ENCODE measurements at places on chromosomes 7 and 10.

- no peak for DNase-seq
These were observed 1.0 kb upstream of the PSMC2 start for GRCh38 chr7:103346396-103346795.

GRCh38 chr7:130909161-130909836, 175.3 kb upstream of the KLF14 start:
- no peak for DNase-seq

GRCh38 chr7:104961821-104962220, 52.2 kb upstream of the KMT2E start:
- DNase-seq = no peak

- DNase-seq = no peak
These were observed 205.9 kb upstream of the PHF14 start for GRCh38 chr7:10767771-10768170.

- DNase-seq = no peak
These were observed 63.1 kb upstream of the KCNIP2 start for GRCh38 chr10:101906586-101907183.

GRCh38 chr10:10849306-10849705, 168.4 kb upstream of the CELF2 start:
- DNase-seq = no peak

- DNase-seq = no peak
These were observed 66.1 kb upstream of the STK17A start for GRCh38 chr7:43516581-43517342.

DNA sequence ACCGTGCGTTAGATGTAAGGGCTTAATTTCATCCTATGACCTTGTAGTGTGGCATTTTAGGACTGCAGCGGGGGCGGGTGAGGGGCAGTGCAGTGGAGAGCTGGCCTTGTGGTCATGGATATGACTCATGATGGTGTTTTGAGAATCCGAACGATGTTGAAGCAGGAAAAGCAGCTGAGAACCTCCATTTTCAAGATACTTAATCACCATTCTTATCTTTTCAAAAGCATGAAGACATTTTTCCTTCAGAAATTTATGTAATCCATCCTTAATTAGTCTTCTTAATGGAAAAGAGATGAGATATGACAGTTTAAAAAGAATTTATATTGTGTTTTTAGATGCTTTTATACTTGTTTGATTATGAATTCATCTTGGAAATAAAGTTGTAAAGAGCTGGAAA, 9.6 kb downstream of the ATP5F1C start:
- no peak for DNase-seq

DNA sequence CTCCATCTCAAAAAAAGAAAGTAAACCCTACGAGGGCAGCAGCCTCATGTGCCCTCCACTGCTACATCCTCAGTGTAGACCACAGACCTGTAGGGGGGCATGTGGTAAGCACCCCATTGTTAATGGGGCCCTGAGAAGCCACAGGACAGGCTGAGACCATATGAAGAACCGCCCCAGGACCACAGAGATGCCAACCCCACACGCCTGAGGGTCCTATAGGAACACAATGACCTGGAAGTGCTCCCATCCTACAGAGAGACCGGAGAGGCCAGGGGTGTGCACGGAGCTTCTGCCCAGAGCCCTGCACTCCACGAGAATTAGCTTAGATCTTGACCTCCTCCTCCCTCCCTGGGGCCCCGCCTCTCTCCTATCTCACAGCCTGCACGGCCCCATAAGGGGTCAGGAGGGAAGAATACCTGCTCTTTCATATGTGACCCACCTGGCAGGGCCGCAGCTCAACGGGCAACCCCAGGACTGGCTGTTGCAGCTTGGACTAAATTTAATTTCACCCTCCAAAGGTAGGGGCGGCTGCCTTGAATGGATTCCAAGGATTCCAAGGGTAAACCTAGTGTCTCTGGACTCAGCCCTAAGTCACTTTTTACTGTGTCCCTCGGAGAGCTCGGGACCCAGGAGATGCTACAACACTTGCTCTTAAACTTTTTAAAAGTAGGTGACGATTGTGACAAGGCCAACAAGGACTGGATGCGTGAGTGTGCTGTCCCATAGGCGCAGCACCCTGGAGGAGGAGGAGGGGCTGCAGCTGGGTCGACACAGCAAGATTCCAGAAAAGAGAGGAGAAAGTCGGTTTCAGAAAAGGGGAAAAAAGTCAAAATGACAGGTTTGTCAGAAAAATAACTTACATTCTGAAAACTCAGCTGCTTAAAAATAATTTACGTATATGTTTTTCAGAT, 24.2 kb downstream of the PRKAG2 start:
- DNase-seq = no peak

DNA sequence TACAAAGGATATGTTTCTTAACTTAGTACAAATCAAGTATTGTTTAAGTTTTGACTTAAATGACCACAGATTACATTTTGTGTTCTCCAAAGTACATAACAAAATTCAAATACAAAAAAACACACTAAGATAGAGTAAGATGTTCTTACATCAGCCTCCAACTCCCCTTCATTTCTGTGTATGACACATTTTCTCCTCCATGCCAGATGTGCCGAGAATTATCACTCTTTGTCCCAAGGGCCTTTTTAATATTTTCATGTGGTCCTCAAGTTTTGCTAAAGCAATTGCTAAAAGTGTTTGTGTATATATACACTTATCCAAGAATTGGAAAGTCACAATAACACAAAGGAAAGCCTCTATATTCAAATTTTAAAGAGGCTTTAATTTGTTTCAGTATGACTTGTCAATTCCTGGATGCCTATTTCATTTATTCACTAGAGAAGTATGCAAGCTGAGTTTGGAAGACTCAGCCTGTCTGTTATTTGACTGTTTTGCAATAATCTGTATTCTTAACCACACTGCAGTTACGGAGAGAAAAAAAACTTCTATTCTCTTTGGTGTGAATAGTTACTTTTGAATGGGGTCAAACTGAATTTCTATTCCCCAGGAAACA, 586.4 kb upstream of the SEMA3D start:
- no peak for DNase-seq

DNA sequence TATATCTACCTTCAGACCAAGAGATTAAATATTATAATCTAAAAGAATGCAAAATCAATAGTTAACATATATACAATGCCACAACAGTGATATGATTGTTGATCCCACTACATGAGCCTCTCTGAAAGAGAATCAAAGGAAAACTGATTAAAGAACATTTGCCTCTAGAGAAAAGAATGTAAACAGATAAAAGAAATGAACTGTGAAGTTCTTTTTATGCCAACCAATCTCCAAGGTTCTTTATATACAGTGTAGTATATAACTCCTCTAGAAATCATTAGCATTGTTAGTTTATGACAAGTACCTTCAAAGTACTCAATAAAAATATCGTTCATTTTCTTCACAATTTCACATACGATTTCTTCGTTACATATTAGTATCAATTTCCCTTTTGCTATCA, 20.1 kb downstream of the CNOT4 start:
- DNase-seq = no peak

- no peak for DNase-seq
These were observed 45.0 kb downstream of the AFAP1L2 start for GRCh38 chr10:114359041-114359952.

DNA sequence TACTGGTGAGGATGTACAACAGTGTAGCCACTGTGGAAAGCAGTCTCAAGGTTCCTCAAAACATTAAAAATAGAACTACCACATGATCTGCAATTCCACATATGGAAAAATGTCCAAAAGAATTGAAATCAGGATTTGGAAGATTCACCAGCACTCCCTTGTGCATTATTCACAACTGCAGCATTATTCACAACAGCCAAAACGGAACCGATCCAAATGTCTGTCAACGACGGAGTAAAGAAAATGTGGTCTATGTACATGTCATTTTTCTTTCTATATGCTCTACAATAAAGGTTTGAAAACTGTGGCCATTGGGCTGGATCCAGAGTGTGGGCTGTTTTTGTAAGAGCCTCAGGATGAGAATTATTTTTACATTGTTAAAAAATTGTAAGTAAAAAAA, 1206.1 kb upstream of the CELF2 start:
- no peak for DNase-seq

GRCh38 chr10:49288341-49289065, 10.5 kb upstream of the C10orf71 start:
- DNase-seq = no peak

DNA sequence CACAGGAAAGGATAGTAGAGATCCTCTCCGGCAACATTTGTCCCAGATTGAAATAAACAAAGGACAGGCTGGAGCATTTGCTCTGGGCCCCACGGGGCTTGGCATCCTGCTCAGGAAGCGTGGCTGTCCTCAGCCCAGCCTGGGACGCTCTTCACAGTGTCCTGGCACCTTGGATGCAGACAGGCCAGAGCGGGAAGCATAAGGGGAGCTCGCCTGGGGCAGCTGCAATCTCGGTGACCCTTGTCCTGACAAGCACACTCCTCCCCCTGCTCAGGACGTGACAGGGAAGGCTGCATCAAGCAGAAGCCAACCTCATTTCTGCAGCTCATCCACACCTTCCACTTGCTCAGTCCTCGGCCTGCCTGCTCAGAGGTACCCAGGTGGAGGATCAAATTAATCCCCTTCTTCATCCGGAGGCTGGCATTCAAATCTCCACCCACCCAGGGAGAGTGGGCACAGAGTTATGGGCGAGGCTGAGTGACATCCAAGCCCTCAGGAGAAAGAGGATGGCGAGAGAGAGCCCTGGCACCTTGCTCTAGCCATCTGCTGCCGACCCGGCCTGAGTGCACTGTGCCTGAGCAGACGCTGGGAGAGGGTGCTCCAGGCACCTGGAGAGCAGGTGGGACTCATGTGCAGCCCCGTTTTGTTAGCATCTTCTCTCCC, 47.6 kb downstream of the ABRAXAS2 start:
- DNase-seq = no peak

DNA sequence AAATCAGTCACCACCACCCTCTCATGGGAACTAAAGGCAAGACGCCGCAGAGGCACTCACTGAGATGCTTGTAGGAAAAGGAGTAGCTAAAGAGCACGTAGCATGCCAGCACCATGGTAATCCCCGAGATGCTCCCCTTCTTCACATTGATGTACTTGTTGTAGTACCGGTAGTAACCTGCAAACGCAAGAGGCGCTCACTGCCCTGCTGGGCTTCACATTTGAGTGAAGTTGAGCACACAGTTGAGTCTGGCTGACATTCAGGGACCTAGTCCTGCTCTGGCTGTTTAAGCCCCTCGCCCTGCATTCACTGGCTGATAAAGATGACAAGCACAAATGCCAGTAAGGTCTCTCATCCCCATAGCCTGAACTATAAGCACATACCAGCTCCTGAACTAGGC, 6.9 kb downstream of the ATP5MF start:
- DNase-seq = no peak

- DNase-seq = no peak
These were observed 98.6 kb upstream of the PHYHIPL start for GRCh38 chr10:59077855-59078254.

GRCh38 chr7:7102906-7103305, 79.4 kb upstream of the C1GALT1 start:
- no peak for DNase-seq

DNA sequence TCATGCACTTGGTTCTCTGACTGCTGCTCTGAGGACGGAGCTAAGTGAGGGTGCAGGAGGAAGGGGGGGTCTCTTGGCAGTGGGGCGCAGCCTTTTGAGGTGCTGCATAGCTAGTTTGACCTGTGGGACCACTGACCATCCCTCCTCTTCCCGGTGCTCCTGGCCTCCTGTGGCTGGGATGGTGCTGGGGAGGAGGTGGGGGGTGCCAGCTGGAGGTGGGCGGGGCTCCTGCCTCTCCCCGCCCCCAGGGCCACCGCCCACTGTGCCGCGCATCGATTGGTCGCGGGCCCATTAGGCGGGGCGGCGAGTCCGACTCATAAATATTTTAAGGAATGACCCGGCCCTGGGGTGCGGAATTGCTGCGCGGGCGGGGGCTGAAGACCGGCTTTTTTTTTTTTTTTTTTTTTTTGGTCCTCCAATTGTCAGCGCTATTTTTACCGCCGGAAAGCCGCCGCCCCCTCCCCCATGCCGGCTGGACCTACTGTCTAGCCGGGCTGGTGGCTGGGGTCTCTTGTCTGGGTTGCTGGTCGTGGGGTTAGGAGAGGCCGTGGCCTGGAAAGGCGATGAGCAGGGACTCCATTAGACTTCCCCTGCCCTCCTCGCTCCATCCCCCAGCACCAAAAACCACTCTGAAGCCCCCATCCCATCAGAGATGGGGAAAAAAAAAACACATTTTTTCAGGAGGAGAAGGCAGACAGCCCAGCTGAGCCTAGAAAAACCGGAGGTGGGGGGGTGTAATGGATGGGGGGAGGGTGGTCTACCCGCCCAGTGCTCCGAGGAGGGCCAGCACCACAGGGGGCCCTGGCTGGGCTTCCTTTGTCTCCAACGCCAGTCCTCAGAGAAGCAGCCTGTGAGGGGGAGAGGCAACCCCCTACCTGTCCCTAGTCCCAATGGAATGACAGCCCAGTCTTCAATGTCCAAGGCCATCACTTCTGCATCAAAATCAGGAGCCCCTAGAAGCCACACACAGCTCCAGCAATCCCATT, 6.4 kb downstream of the SH2B2 start:
- DNase-seq = no peak

DNA sequence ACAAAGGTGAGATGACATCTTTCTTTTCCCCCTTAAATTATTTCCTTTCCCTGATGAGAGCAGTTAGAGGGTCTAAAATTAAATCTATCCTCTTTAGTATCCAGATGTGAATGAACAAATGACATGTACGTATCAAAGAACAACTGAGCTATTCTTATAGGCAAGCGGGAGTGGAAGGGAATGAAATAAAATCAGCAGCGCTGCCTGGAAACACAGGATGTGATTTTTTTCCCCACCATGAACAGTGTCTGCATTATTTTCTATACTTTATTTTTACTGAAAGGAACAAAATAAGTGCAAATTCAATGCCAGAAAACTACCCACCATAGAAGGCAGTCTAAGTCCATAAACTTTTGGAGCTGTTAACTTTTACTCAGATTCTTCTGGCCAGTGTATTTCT, 40.6 kb downstream of the SLC26A4 start:
- no peak for DNase-seq

DNA sequence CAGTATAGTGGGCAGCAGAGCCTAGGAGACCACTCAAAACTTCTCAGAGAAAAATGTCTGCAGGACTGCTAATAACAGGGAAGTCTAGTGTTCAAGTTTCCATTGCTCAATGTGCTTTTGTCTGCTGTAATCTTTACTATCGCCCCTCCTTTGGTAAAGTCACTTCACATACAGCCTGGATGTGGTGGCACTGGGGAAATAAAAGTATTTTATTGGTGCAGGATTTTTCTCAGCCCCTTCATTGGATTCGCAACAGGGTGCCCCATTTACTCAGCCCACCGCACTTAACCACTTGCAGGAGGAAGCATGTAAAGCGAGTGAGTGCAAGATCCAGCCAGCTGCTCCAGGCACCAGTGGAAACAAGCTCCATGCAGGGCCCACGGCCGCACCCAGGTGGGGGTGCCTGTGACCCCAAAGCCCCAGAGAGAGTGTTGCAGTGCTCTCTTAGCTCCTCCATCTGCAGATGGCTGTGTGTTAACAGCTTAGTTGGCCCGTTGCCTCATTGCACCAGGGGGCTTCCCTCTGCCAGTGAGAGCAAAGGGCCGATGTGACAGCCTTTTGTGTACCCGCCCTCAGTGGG, 163.5 kb upstream of the TMEM72 start:
- DNase-seq = no peak

- DNase-seq = no peak
These were observed 5.3 kb upstream of the SCIN start for GRCh38 chr7:12564996-12565764.

- no peak for DNase-seq
These were observed 739.7 kb downstream of the PARD3 start for GRCh38 chr10:34075254-34075926.

- DNase-seq = no peak
These were observed 2.8 kb downstream of the EEPD1 start for GRCh38 chr7:36155811-36156361.

- no peak for DNase-seq
These were observed 73.9 kb downstream of the CELF2 start for GRCh38 chr10:11091517-11092102.

GRCh38 chr10:105993609-105994008, 1170.9 kb downstream of the SORCS1 start:
- no peak for DNase-seq
